Activated CD4-positive, alpha-beta T cell treated with anti-CD3 and anti-CD28 coated beads for 36 hours (primary cell): ENCODE measurements at places on chromosomes 13 and 19. TPM values are rescaled to one million over a fixed set of nuclear protein-coding genes. Genes with fewer than 3 reads are reported as not detected.

SBK2 gene
- total RNA-seq, result not detected

DNA sequence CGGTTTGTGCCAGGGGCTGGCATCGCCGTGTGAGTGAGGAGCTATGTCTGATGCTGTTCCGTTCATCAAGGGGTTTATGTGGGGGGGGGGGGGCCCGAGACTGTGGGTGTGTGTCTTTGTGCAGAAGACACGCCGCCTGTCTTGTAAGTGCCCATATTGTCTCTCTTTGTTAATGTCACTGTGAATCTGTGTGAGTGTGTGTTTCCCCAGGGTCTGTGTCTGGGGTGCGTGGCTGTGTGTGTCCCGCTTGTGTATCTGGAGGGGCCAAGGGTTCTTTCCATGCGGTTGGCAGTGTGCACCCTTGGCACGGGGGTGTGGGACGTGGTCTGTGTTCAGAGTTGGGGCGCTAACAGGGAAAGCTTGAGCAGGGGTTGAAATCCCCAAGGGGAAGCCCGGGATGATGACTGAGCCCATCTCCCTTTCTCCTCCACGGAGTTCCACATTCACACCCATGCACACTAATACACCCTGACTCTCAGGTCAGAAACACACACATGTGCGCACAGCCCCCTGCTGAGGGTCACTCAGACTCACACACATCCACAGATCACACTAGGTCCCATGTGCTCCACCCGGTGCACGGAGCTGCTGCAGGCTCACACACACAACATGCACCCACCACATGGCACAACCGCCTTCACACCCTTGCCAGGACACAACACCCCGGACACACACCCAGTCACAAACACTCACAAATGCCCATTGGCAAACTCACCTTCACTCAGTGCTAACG is 1.8 kb downstream of the NCAN start:
- no peak overlapping the region for H3K27ac ChIP-seq
- no peak overlapping the region for H3K4me3 ChIP-seq
- H3K36me3 ChIP-seq, result no peaks in the 10 kb centered on the region
- no peak for DNase-seq

FCER2 gene
- total RNA-seq, result 2.6 TPM

SHISA2 gene
- 0.07 TPM for total RNA-seq

DNA sequence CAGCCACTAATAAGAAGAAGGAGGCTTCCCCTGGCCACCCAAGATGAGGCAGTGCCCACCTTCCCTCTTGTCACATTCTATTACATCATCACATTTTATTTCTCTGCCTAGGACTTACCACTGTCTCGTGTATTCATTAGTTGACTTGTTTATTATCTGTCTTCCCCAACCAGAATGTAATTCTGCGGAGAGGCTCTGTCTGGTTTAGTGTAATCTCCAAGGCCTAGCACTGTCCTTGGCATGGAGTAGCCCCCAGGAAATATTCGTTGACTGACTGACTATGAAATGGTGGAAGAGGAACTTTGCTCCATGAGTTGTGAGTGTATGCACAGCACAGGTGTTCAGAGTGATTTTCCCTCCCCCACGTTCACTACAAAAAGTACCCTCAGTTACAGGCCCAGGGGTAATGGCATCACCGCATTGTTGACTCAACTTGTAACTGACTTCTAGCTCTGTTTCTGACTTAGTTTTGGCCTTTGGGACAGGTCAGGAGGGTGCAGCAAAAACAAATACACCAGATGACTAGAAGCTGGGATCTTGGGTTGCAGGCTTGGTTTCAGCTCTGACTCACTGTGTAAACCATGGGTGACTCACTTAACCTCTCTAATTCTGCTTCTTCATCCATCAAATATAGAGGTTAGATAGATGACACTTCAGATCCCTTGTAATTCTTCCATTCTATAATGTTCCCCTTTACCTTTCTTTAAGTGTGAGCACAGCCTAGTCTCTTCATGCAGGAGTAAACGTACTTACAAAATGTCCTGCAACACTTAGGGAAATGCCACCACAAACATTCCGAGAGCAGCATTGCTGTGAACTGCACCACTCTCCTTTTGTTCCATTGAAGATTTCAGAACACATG is 229.7 kb downstream of the KCNRG start:
- no peak overlapping the region for H3K27ac ChIP-seq
- no peaks in the 10 kb centered on the region for H3K36me3 ChIP-seq
- peaks cover 25% of the 10 kb centered on the region for H3K27me3 ChIP-seq
- H3K4me3 ChIP-seq, result no peak overlapping the region

- no peaks in the 10 kb centered on the region for H3K4me1 ChIP-seq
- H3K27ac ChIP-seq, result no peak overlapping the region
- H3K36me3 ChIP-seq, result no peaks in the 10 kb centered on the region
- H3K27me3 ChIP-seq, result no peaks in the 10 kb centered on the region
- H3K4me3 ChIP-seq, result no peak overlapping the region
Observed at GRCh38 chr13:67080351-67080750, 149.8 kb downstream of the PCDH9 start.

PBX4 gene
- 21.2 TPM for total RNA-seq

PSG1 gene
- total RNA-seq, result not detected

DNA sequence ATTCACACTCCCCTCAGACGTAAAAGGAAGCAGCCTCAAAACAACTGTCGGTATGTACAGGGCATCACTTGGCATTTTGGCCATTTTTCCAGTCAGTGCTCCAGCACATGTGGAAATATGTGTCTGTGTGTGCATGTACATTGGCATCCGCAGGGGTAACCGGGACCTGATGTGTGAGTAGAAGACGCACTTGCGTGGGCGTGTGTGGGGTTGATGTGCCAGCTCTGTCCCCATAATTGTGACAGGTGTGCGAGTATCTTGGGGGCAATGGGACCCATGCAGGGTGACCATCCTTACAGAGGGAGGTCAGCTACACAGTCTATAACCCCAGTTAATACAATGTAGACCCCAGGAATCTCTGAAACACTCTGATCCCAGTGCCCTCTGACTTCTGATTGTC is 7.3 kb upstream of the ZNF331 start:
- peaks cover 53% of the 10 kb centered on the region for H3K36me3 ChIP-seq
- no peak overlapping the region for H3K4me3 ChIP-seq
- DNase-seq, result no peak
- no peak overlapping the region for H3K27ac ChIP-seq
- no peaks in the 10 kb centered on the region for H3K27me3 ChIP-seq
- no peaks in the 10 kb centered on the region for H3K4me1 ChIP-seq

CYP4F2 gene
- not detected for total RNA-seq

DNA sequence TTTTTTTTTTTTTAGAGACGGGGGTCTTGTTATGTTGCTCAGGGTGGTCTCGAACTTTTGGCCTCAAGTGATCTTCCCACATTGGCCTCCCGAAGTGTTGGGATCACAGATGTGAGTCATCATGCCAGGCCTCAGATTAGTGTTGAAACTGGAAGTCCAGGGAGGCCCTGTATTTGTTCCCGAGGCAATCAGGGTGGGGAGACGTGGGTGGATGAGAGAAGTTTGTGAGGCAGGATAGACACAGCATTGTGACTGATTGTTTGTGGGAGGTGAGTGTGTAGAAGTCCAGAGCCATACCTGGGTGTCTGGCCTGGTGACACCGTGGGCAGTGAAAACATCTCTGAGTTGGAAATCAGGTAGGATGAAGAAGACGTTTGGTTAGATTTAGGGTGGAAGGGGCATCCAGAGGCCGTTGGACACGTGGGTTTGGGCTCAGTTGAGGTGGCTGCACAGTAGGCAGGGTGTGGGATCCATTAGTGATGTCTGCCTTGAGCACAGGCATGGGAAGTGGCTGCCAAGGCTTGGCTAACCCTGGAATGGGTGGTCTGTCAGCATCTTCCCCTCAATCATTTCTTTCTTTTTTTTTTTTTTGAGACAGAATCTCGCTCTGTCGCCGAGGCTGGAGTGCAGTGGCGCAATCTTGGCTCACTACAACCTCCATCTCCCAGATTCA is 12.4 kb downstream of the RTN2 start:
- H3K27me3 ChIP-seq, result peaks cover 2% of the 10 kb centered on the region
- no peaks in the 10 kb centered on the region for H3K36me3 ChIP-seq
- peaks cover 16% of the 10 kb centered on the region for H3K4me1 ChIP-seq
- DNase-seq, result no peak
- H3K4me3 ChIP-seq, result no peak overlapping the region
- no peak overlapping the region for H3K27ac ChIP-seq

DNA sequence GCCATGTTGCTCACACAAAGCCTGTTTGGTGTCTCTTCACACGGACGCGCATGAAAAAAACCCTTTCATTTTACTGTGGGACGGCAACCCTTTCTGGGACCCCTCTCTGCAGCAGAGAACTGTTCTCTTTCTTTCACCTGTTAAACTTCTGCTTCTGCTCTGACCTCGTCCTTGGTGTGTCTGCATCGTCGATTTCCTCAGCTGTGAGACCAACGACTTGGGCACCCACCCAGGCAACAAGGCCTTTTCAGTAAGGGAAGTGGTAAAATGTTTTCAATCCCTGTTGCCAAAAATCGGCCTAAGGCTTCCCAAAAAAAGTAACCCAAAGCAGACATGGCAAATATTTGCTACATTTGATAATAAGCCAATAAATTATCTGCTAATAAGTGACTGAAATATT is 515.3 kb downstream of the IRS2 start:
- no peak for DNase-seq
- no peaks in the 10 kb centered on the region for H3K36me3 ChIP-seq
- H3K4me1 ChIP-seq, result no peaks in the 10 kb centered on the region
- H3K27ac ChIP-seq, result no peak overlapping the region
- peaks cover 7% of the 10 kb centered on the region for H3K27me3 ChIP-seq

- H3K36me3 ChIP-seq, result no peaks in the 10 kb centered on the region
- no peak overlapping the region for H3K27ac ChIP-seq
- peaks cover 5% of the 10 kb centered on the region for H3K4me1 ChIP-seq
Observed at GRCh38 chr13:87666831-87667230, 4.3 kb upstream of the SLITRK5 start.

DNA sequence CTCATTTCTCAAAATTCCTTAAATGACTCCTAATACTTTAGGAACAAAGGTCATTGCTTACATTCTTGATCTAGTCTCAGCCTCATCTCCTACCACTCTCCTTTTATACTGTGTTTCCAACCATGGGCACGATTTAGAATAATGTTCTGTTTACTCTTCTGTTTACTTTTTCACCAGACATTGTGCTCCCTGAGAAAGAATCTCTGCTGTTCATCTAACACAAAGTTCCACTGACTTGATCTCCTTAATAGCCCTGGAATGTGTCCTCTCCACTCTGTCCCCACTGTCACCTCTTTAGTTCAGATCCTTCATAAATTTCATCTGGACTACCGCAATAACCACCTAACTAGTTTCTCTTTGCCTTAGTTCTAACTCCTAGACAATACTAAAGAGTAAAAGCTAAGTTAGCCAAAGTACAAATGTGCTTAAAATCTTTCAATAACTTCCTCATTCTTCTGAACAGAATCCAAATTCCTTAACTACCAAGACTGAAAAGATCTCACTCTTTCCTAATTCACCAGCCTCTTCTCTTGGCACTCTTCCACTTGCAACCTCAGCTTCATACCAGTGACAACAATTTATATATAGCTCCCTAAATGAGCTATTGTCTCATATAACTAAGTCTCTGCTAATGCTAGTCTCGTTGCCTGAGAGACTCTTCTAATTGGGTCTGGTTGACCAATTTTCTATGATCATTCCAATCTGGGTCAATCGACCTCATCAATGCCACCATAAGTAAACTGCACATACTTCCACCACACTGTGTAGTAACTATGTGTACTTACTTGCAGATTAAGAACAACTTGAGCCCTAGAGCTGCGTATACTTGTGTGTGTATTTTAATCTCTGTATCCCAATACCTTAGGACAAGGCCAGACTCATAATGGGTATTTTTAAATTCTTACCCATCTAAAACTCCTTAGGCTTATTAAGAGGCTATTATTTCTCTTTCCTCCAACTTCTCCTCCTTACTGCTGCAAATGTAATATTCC is 179.9 kb downstream of the VWA8 start:
- no peaks in the 10 kb centered on the region for H3K4me1 ChIP-seq
- DNase-seq, result no peak
- no peak overlapping the region for H3K4me3 ChIP-seq
- no peaks in the 10 kb centered on the region for H3K36me3 ChIP-seq
- H3K27ac ChIP-seq, result no peak overlapping the region

GRCh38 chr19:55255618-55256423 is 3.0 kb downstream of the PPP6R1 start:
- DNase-seq, result peak; percentile 85
- peaks cover 51% of the 10 kb centered on the region for H3K4me1 ChIP-seq
- peak overlapping the region; percentile 95 for H3K4me3 ChIP-seq
- H3K27ac ChIP-seq, result peak overlapping the region; percentile 98
- no peaks in the 10 kb centered on the region for H3K27me3 ChIP-seq
- peaks cover 57% of the 10 kb centered on the region for H3K36me3 ChIP-seq

ODAD3 gene
- 0.16 TPM for total RNA-seq

SMIM17 gene
- not detected for total RNA-seq

STK11 gene
- total RNA-seq, result 49.2 TPM

GRCh38 chr13:64206430-64207225 is 2791.0 kb upstream of the PCDH20 start:
- no peaks in the 10 kb centered on the region for H3K4me1 ChIP-seq
- no peak overlapping the region for H3K27ac ChIP-seq
- no peaks in the 10 kb centered on the region for H3K27me3 ChIP-seq
- no peaks in the 10 kb centered on the region for H3K36me3 ChIP-seq

GRCh38 chr13:84654654-84655275 is 772.5 kb upstream of the SLITRK1 start:
- no peak overlapping the region for H3K4me3 ChIP-seq
- H3K36me3 ChIP-seq, result no peaks in the 10 kb centered on the region
- DNase-seq, result no peak
- no peak overlapping the region for H3K27ac ChIP-seq
- H3K27me3 ChIP-seq, result no peaks in the 10 kb centered on the region

- H3K4me3 ChIP-seq, result peak overlapping the region; percentile 40
- H3K27me3 ChIP-seq, result peaks cover 33% of the 10 kb centered on the region
- no peak overlapping the region for H3K27ac ChIP-seq
Observed at GRCh38 chr19:38975861-38976271, 324 bp upstream of the FBXO17 start.

- H3K4me3 ChIP-seq, result no peak overlapping the region
- H3K36me3 ChIP-seq, result peaks cover 8% of the 10 kb centered on the region
- H3K27ac ChIP-seq, result no peak overlapping the region
- H3K4me1 ChIP-seq, result peaks cover 53% of the 10 kb centered on the region
Observed at GRCh38 chr13:26325876-26326275, 71.9 kb downstream of the CDK8 start.

ZFP28 gene
- 3.1 TPM for total RNA-seq

DNA sequence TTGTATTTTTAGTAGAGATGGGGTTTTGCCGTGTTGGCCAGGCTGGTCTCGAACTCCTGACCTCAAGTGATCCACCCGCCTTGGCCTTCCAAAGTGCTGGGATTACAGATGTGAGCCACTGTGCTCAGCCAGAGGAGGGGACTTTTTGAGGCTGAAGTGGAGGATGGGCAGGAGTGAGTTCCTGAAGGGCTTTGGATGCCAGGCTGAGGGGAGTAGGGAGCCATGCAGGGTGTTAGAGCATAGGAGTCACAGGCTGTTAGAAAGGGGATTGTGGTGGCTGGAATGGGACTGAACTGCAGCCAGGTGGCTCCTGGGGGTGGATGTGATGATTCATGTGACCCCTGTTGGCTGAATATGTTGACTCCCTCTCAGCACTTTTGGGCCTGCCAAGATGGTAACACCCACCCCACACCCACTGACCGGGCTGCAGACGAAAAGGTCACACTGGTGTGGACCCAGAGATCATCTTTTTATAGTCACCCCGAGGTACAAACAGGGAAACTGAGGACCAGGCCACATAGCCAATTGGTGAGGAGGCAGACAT is 11.2 kb downstream of the CYP4F22 start:
- DNase-seq, result no peak
- H3K36me3 ChIP-seq, result peaks cover 5% of the 10 kb centered on the region
- H3K27me3 ChIP-seq, result no peaks in the 10 kb centered on the region

ZC3H13 gene
- total RNA-seq, result 52.8 TPM

GRCh38 chr19:51754770-51755169 is 3.1 kb upstream of the FPR1 start:
- H3K36me3 ChIP-seq, result no peaks in the 10 kb centered on the region
- no peak for DNase-seq
- no peak overlapping the region for H3K27ac ChIP-seq
- peaks cover 8% of the 10 kb centered on the region for H3K27me3 ChIP-seq
- no peak overlapping the region for H3K4me3 ChIP-seq
- H3K4me1 ChIP-seq, result no peaks in the 10 kb centered on the region
